Articular chondrocyte of knee joint (primary cell): ENCODE measurements at places on chromosomes 13 and 19. TPM values are rescaled to one million over a fixed set of nuclear protein-coding genes. Genes with fewer than 3 reads are reported as not detected.

FFAR2 gene
- total RNA-seq, result not detected in 2 replicates

MAU2 gene
- 33.1 and 39.2 TPM in 2 replicates for total RNA-seq

JAK3 gene
- 3.4 and 3.6 TPM in 2 replicates for total RNA-seq

NAPSA gene
- 0.13 and 0.22 TPM in 2 replicates for total RNA-seq

LGALS16 gene
- not detected in 2 replicates for total RNA-seq

KMT5C gene
- 5.0 and 5.6 TPM in 2 replicates for total RNA-seq

BEST2 gene
- total RNA-seq, result not detected in 2 replicates

IFT88 gene
- total RNA-seq, result 19.5 and 24.5 TPM in 2 replicates

SIGLEC12 gene
- total RNA-seq, result not detected in 2 replicates

ZNF723 gene
- not detected in 2 replicates for total RNA-seq

TEAD2 gene
- 21.3 and 25.6 TPM in 2 replicates for total RNA-seq

KLK5 gene
- not detected in 2 replicates for total RNA-seq

MYPOP gene
- 1.3 and 1.8 TPM in 2 replicates for total RNA-seq

ZNF418 gene
- total RNA-seq, result 6.8 and 7.3 TPM in 2 replicates

FAAP24 gene
- total RNA-seq, result 4.2 and 4.4 TPM in 2 replicates

STARD13 gene
- 34.5 and 35.1 TPM in 2 replicates for total RNA-seq
